ENCODE measurements at places on chromosomes 4 and X. TPM values are rescaled to one million over a fixed set of nuclear protein-coding genes. Genes with fewer than 3 reads are reported as not detected.

MAGEA2 gene
- total RNA-seq: not detected

MAMLD1 gene
- 2.5 TPM for total RNA-seq

ZNF711 gene
- 52.6 TPM for total RNA-seq

RBM47 gene
- total RNA-seq: 18.6 TPM

GPR119 gene
- not detected for total RNA-seq

TCEAL8 gene
- 202 TPM for total RNA-seq

ZNF732 gene
- total RNA-seq: 6.8 TPM

PNMA6A gene
- 1.7 TPM for total RNA-seq

SYTL4 gene
- total RNA-seq: 18.5 TPM

FRG2 gene
- not detected for total RNA-seq

ZDHHC9 gene
- total RNA-seq: 25.2 TPM

GAGE12F gene
- total RNA-seq: not detected

F8A2 gene
- not detected for total RNA-seq

CDS1 gene
- 5.3 TPM for total RNA-seq

TMEM35A gene
- 8.0 TPM for total RNA-seq

RNF4 gene
- total RNA-seq: 38.4 TPM

TMEM131L gene
- total RNA-seq: 70.0 TPM

AIFM1 gene
- total RNA-seq: 10.8 TPM

TMEM47 gene
- total RNA-seq: 54.1 TPM

HSD17B13 gene
- total RNA-seq: 1.2 TPM

P2RY4 gene
- total RNA-seq: 0.74 TPM

TLL1 gene
- 7.6 TPM for total RNA-seq

CAMK2D gene
- total RNA-seq: 125 TPM

IL13RA2 gene
- total RNA-seq: 3.8 TPM
